Epithelial cell of prostate (primary cell): ENCODE measurements at places on chromosomes 6 and 20.
A peak's percentile ranks its signal among the peaks of the same experiment; 100 is the strongest.

DNA sequence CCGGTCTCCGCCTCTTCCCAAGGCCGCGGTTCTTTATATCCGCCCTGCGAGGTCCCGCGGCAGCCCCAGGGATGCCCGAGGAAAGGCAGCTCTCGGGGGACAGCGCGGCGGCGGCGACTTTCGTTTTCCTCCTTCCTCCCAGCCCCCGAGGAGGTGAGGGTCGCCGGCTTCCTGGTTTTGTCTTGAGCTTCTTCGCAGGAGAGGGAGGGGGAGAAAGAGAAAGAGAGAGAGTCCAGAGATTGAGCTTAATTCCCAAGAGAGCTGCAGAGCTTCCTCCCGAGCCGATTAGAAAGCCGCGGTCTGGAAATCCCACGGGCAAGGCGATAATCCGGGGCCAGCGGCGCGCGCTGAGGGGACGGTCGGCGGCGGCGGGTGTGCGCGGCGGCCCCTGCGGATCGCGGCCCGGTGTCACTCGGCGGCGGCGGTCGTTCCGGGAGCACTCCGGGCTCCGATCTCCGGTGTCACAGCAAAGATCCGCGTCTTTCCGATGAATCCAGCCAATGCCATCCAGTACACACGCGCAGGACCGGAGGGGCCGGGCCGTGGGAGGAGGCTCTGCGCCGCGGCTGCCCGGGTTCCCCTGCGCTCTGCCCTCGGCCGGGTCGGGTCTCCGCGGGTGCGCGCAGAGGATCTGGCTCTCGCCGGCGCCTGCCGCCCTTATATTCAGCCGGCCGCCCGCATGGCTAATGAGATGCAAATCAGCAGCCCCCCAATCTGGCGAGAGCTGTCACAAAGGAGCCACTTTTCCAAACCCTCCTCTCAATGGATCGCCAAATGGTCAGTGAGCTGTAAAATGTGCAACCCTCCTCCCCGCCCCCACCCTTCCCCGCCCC lies at the start of gene DLL1:
TSS of gene DLL1 (minus strand) at position 783 of the 833 bp plus-strand sequence. CDS start 939 bp downstream, outside the sequence.
- no peak for DNase-seq

- DNase-seq: no peak
These were observed 5.1 kb downstream of the BTN2A2 start for GRCh38 chr6:26388014-26388413.

- DNase-seq: no peak
These were observed 1.1 kb downstream of the RNF39 start for GRCh38 chr6:30074331-30075093.

DNA sequence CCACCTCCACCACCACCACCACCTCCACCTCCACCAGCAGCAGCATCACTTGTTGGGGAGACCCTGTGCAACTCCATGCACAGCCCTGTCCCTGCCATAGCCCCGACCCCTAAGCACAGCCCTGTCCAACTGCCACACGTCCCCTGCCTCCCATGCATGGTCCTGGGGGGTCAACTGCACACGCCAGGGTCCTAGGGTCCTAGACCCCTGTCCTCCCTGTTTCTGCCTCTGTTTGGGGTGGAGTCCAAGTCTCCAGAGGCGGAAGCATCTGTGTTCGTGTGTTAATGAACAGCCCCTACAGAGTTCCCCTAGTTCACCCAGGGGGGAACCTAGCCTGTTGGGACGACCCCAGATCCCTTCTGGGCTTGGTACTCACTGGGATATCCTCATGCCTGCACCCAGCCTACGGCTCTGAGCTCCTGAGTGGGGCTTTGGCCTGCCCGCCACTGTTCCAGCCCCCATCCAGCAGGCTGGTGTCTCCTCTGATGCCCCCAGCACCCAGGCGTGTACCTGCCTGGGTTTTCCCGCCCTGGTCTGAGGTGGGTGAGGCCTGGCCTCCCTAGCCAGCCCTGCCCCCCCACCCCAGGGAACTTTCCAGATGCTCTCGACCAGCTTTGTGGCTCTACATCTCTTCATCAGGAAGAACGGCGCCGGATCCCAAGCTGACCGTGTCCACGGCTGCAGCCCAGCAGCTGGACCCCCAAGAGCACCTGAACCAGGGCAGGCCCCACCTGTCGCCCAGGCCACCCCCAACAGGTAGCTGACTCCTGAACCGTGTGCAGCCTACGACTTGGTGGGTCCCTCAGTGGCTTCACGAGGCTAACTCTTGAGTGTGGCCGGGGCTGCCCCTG lies 2.5 kb upstream of the TNFRSF6B start:
- DNase-seq: no peak

- DNase-seq: peak; percentile 10
These were observed 91.0 kb downstream of the BCKDHB start for GRCh38 chr6:80197474-80197873.

- DNase-seq: no peak
These were observed 39.5 kb downstream of the ELOVL5 start for GRCh38 chr6:53309059-53309900.

DNA sequence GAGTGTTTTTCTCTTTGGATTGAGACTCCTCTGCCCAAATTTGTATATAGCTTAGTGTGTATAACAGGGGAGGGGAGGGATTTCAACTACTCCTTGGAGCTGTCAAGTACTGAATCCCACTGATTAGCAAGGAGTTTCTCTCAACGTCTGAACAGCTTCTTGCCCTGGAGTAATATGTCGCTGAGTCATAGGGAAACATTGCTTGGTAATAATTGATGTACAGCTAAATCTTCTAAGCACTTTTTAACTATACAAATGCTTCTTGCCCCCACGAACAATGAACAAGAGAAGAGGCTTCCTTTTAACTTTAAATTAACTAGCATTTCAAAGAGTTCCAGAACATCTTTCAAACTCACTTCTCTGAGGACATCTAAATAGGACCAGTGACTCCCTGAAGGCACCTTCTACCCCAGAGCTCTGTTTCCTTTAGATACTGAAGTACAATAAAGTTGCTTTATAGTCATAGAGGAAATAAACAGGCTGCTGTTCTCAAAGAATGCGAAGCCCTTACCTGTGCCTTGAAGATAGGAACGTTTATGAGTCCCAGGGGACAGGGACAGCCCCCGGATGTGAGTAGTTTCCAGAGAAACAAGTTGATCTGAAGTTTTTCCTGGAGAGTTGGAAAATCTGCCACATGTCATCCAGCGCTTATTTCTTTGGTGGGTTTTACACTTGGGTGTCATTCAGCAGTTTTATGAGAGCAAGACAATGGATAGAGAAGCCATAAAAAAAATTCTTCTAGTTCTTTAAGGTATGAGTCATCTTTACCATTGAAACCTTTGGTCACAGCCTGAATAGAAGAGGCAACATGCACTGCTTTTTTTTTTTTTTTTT lies 462.5 kb upstream of the BTBD3 start:
- peak; percentile 43 for DNase-seq

- DNase-seq: no peak
These were observed 44.9 kb upstream of the RNF24 start for GRCh38 chr20:4060064-4060795.

- DNase-seq: no peak
These were observed 33.2 kb upstream of the SULF2 start for GRCh38 chr20:47818466-47818865.
